ENCODE measurements at places on chromosomes 13 and 19.

DNA sequence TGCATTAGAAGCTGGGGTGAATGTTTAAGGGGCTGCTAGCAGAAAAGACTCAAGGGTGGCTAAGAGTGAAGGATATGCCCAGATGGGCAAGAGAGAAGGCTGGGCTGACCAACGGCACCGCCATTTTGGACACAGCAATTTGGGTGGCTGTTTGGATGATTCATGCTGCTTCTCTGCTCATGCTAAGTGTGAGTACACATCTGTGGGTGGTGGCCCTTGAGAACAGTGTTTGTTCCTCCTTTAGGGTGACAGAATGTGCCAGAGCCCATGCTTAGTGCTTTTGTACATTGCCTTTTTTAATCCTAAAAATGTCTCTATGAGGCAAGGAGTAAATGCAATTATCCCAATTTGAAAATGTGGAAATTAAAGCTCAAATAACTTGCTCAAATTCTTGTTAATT is 9.8 kb downstream of the CBY2 start:
- DNase-seq: no peak

- DNase-seq: no peak
Observed at GRCh38 chr19:29918891-29919290, 23.1 kb upstream of the URI1 start.

DNA sequence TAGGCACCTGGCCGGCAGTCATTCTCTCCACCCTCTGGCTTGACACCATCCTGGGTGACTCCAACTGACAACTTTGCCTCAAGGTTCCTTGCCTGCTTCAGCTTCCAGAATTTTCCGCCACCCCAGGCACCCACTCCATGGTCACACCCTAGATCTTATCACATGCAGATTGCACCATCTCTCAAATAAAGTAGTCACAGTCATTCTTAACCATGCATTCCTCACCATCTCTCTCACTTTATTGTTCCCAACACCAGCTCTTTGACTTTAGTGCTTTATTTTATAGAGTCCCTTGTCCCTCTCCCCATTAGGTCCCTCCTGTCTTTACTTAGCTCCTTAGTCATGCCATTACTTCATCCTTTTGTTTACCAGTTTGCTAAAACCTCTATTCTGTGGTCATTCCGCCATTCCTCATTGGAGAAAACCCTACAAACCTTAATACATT is 351.7 kb downstream of the SPRY2 start:
- no peak for DNase-seq

- DNase-seq: no peak
Observed at GRCh38 chr13:28494504-28494777, 487 bp downstream of the FLT1 start.

GRCh38 chr13:45092663-45093062 is 27.6 kb upstream of the GTF2F2 start:
- DNase-seq: no peak

DNA sequence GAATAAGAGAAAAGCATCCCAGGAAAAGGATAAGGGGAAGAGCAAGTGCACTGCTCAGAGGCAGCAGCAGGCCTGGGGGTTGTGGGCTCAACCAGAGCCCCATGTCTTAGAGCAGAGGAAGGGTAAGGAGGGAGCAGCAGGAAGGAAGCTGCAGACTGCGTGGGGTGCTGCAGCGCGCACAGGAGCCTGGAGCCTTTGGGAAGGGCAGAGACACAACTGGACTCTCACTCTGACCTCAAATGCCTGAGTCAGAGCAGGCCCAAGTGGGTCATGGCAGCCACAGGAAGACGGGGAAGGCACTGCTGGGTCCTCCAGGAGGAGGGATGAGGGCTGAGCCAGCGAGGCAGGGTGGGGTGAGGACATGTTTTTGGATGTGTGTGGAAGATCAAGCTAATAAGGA is 31.6 kb downstream of the SIGLEC7 start:
- no peak for DNase-seq

GRCh38 chr19:10603873-10604459 is 16.9 kb upstream of the AP1M2 start:
- DNase-seq: peak; percentile 35

- DNase-seq: no peak
Observed at GRCh38 chr13:110284779-110285484, 22.0 kb downstream of the COL4A1 start.

- peak; percentile 11 for DNase-seq
Observed at GRCh38 chr13:40770609-40770933, 419 bp downstream of the MRPS31 start.

DNA sequence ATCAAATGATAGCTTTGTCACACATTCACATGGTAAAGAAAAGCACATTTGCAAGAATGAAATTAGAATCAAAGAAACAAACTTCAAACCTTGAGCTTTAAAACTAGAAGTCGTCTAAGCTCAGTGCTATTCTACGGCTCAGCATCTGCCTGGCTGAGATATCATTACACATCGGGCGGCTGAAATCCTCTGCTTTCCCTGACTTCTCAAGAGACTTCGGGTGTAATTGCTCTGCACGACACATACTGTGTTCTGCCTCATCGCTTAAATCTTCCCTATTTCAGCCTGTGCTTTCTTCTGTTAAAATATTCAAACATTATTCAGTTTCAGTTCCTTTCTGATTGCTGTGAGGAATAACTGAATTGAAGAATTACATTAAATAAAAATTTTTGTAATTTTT is 265.3 kb downstream of the NALCN start:
- peak; percentile 30 for DNase-seq

DNA sequence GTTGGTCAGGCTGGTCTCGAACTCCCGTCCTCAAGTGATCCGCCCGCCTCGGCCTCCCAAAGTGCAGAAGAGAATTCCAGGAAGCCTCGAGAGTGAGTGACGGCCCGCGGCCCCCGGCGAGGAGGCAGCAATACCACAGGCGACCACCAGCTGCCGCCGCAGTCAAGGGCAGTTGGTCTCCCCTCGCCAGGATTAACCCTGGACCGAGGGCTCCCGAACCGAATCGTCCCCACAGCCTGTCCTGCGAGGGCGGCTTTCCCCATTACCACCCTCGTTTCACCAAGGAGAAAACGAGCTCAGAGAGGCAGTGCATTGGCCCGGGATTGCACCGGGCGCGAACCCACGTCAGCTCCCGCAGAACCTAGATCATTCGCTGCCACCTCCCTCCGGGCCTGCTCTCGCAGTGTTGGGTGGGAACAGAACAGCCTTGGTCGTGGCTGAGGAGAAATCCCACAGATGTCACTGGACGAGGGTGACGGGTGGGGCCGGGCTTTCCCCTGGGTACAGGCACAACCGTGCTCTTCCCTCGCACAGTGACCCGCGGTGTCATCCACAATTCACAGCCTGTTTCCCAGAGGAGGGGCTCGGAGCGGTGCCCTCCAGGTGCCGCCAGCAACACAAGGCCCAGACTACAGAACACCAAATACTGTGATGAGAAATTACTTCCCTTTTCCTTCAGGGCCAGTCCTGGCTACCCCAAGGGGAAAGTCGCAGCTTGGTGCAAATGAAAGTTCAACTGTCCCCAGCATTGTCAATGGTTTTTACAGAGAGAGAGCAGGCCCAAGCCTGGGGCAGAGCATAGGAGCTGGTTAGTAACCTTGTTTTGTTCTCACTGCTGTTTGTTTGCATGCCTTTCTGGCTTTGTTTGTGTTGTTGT is 24.8 kb downstream of the C2CD4C start:
- peak; percentile 16 for DNase-seq

DNA sequence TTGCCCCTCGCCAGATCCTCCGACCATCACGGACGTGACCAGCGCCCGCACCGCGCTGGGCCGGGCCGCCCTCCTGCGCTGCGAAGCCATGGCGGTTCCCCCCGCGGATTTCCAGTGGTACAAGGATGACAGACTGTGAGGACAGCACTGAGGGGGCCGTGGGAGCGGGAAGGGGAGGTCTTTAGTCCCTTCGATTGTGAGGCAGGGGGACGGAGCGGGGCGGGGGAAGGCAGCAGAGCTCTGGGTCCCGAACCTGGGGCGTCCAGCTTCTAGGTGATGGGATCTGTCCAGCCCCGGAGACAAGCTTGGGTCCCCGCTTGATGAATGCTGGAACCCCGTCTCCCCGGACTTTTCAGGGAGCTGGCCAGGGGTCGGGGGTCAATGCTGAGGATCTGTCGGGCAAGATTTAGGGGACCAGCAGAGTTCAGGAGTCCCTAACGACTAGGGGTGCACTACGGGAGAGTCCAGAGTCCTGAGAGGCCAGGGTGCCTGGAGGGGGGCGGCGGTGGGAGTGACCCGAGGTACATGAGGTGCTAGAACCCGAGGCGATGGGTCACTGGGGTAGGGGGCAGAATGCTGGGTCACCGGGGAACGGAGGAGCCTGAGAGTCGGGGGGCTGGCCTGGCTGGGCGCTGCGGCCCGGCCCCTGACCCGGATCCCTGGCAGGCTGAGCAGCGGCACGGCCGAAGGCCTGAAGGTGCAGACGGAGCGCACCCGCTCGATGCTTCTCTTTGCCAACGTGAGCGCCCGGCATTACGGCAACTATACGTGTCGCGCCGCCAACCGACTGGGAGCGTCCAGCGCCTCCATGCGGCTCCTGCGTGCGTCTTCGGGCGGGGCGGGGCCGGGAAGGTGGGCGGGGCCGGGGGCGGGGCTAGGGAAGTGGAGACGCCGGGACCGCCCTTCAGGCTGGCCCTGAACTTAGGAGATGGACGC is 14.6 kb downstream of the VSIG10L start:
- no peak for DNase-seq

DNA sequence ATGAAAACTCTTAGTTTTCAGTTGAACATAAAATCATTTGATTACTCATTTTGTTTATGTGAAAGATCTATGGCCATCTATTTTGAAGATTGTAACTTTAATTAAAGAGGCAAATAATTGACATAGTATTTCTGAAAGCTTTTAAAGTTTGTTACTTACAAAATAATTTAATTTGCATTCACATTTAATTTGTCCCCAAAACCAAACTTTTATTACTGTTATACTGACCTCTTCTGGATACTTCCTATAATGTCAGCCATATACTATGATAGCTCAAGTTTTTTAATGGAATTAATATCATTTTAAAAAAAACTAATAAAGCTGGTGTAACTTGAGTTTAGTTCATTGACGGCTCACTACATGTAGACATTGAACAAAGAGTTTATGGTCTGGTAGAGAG is 4.9 kb upstream of the SGCG start:
- no peak for DNase-seq

DNA sequence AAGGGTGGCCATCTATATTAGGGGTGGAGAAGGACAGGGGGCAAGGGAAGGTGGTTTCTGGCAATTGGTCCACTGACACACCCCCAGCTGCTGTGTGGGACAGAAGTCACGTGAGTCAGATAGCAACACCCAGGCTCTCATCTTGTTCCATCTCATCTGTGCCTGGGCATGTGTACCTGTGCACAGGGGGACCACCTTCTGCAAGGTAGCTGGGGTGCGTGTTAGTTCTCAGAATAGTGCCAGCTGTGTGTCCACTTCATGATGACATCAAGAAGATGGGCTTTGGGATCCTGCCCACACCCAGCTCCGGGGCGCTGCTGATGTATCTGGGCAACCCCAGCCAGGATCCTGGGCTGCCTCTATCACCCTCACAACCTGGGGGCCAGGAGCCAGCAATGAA is 38.6 kb downstream of the COL4A2 start:
- no peak for DNase-seq

Data from globus pallidus (tissue), 1 donor.